ENCODE measurements at places on chromosomes 16 and 17.

DNA sequence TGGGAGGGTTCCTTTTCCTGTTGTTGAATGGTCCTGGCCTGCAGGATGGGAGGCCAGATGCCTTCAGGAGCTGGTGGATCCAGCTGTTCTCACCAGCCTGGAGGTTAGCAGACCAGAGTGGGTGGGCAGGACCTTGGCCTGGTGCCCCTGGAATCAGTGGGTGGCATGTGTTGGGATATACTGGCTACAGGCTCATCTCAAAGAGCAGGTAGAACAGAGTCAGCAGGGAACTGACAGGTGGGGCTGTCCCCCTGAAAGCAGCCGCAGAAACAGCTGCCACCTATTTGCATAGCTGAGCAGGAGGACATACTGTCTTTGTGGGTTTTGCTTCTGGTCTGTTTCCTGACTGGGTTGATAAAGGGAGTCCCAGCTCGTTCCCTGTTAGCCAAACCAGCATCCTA lies 144.1 kb downstream of the RAB11FIP4 start:
- no peak for DNase-seq

DNA sequence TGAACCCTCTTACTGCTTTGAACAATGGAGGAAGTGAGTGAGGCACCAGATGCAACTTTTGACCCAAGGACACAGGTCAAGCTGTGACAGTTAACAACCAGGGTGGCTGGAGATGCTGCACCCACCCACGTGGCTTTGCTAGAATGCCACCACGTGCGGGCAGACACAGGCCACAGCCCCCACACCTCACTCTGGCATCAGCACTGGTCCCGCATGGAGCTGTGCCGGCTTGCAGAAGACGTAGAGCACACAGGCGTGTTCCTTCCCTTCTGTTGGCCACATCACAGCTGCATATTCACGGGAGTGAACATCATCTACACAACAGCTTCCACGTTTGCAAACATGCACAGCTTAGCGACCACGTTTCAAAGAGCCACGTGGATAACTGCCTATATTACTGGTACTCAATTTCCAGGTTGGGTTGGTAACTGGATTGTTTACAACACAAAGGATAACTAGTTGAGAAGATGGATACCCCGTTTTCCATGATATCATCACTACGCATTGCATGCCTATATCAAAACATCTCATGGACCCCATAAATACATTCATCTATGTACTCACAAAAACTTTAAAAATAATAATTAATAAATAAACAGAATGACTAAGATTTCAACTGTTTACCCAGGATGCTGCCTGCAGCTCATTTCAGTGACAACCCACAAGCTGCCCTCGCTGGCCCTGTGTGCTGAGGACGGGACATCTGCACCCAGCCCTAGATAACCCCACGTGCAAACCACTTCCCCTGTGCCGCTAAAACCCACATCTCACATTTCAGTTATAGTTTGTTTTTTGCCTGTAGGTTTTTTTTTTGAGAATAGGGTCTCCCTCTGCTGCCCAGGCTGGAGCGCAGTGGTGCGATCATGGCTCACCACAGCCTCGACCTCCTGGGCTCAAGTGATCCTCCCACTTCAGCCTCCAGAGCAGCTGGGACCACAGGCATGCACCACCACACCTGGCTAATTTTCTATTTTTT lies 132.0 kb downstream of the ANKRD11 start:
- peak; percentile 72 for DNase-seq

DNA sequence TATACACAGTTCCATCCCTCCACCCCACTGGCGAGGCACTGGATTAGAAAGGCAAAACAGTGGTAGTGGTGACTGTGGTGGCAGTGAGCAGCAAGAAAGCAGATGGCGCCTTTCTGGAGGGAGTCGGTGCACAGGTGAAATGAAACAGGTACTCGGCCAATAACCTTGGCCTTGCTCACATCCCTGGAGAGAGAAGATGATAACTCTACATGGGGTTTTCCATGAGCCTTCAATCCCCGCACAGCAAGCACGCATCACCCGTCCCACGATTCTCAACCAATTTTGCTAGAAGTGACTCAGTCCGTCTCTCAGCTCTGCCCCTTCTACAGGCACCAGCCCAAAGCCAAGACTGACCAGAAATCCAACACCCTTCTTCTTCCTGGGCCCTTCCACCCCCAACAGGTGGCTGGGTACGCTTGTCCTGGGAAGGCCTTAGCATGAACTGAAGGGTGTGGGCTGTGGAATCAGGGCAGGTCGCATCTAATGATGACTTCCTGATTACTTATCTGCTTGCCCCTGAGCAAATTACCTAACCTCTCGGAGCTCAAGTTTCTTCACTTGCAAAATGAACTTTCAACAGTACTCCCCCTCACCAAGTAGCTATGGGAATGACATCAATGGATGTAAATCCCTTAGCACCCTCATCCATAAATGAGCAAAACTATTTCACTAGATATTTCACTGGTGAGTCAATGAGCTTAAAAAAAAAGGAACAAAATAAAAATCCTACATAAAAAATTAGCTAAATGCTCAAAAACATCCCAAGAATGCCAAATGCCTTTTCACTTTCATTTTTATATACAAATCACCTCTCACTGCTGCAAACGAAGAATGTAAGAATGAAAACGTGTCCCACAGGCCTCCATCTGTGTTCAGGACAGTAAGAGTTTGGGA lies 18.0 kb downstream of the XPO6 start:
- DNase-seq: peak; percentile 83

DNA sequence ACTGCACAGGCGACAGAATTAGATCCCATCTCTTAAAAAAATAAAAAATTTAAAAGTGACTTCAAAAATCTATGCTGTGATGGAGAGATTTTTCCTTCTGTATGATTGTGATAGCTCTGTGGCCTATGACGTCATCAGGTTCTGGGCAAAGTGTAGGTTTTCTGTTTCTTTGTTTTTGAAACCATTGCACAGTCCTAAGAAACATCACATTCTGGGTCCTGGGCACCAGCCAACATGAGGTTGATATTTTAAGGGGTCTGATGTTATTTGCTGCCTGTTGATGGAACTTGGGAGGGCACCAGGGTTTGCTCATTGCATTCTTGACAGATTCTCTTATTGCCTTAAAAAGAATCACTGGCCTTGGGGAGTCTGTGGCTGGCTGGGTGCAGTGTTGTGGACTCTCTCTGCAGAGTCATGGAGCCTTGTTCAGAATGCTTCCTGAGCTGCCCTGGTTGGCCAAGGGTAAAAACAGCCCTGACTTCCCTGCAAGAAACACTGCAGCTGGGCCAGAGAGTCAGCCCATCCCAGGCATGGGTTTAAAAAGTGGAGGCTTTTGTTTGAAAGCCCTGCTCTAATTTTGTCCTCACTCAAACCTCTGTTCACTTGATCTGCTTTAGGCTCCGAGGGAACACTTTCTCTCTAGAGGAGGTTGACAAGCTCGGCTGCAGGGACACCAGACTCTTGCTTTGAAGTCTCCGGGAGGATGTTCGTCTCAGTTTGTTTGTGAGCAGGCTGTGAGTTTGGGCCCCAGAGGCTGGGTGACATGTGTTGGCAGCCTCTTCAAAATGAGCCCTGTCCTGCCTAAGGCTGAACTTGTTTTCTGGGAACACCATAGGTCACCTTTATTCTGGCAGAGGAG lies 10.5 kb upstream of the CYLD start:
- DNase-seq: no peak

DNA sequence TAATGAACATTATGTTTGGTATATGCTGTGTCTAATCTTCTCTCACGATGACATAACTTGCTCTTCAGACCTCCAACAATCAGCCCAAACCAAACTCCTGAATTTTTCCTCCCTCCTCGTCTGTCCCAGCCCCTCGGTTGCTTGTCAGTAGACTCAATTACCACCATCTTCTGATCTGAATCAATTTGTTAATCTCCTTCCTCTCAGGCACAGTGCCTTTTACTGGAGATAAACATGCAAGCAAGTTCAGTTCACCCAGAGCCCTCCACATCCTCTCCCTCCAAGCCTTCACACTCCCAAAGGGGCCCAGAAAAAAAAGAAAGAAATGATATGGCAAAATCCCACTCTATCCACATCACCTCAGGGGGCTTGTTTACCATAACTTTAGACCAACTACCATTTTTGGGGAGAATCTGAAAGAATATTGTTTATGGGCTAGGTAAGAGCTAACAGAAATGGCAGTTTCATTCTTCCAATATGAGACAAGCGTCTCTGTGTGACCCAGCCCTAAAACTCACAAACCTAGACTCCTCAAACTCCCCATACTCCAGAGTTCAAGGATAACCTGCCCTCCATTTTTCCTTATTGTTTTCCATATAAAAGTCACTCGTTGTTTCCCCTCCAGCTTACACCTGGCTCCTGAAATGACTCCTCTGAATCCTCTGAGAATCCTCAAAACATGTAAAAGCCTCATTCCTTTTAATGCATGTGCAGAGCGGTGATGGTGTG lies 1.5 kb downstream of the TEX2 start:
- no peak for DNase-seq

DNA sequence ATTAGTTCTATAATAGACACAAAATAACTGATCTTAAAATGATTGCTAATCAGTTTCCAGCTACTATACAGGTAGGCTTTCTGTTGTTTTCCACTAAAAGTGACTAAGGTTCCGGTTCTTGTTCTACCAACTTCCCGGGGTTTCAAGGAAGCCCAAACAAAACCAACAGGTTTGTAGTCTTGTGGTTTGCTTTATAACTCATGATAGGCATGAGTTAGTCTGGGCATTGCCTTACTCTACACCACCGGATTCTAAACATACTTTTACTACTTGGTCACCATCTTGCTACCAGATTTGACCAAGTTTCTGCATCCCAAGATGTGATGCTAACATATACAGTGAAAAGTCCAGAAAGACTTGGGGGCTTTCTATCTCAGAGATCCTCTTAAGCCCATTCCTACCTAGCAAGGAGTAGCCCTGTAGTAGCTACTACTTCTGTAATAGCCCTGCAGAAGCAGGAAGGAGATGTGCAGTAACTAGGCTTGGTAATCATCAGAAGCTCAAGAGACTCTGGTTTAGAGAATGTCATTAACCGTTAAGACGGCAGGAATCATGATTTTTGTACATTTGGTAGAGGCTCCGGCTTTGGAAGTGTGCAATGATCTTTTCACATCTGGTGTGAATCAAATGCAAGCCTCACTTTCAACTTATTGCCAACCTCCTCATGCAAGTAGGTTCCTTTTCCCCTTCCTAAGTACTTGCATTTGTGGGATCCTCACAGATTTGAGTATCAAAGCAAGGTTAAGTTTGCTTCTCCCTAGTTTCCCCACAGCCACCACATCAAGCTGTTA lies 1.6 kb downstream of the FAM117A start:
- DNase-seq: no peak

DNA sequence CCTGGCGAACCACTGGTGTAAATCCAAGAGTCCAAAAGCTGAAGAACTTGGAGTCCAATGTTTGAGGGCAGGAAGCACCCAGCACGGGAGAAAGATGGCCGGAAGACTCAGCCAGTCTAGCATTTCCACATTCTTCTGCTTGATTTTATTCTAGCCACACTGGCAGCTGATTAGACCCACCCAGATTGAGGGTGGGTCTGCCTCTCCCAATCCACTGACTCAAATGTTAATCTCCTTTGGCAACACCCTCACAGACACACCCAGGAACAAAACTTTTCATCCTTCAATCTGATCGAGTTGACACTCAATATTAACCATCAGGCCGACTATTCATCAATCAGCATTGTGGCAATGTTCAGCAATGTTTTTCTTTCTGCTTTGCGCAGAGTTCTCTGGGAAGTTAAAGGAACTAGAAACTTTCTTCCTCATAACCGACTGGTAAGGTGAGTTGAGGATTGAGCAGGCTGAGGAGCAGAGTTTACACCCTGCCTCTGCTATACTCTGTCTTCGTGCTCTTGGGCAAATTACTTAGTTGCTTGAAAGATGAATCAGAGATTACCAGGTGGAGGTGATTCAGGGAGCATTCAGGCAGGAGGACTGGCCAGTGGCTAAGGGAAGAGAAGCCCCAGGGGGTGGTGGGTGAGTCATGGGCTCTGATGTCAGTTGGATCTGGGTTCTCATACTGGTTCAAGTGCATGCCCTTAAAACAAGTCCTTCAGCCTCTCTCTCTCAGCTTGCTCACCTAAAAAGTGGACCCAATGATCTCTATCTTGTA lies 28.2 kb upstream of the BRD7 start:
- DNase-seq: no peak

- DNase-seq: no peak
Measured at GRCh38 chr17:51751072-51751471, 407.4 kb downstream of the CA10 start.

DNA sequence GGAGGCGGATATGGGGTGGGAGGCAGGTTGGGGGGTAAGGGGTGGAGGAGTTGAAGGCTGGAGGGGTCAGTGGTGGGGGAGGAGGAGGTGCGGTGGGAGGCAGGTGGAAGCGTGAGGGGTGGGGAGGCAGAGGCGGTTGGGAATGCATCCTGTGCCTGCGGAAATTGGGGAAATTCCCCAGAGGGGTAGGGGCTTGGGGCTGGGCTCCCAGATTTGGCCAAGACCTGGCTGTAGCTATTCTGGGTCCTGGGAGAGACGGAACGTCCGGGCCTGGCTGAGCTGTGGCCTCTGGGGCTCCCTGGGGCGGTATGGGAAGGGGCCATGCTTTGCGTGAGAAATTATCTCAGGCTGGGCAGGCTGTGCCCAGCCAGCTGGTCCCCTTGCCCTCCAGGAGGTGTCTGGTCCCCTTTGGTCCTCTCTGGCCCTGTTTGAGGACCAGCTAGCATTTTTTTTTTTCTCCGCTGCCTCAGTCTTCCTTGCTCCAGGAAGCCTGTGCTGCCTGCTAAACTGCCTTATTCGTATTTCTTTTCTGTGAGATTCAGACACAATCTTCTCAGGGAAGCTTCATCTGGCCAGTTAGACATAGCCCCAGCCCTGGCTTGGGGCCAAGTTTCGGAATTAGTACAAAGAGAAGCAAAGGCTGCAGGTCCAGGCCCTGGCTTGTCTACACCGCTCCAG lies 7.3 kb upstream of the TRPV2 start:
- DNase-seq: peak; percentile 71

DNA sequence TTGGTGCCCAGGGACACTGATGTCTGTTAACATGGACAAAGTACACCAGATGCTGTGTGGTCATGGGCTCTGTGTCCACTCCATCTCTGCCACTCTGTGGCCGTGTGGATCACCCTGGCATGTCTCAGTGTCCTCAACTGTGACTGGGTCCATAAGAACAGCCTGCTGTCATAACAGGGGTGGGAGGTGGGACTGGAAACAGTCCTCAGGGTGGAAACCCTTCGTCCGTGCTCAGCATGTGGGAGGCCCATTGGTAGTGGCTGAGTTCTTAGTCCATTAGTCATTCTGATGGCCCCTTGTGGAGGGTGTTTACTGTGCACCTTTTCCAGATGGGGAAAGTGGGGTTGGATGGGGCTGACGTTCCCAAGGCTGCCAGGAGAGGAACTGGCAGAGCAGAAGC lies 12.8 kb downstream of the FLYWCH2 start:
- no peak for DNase-seq

DNA sequence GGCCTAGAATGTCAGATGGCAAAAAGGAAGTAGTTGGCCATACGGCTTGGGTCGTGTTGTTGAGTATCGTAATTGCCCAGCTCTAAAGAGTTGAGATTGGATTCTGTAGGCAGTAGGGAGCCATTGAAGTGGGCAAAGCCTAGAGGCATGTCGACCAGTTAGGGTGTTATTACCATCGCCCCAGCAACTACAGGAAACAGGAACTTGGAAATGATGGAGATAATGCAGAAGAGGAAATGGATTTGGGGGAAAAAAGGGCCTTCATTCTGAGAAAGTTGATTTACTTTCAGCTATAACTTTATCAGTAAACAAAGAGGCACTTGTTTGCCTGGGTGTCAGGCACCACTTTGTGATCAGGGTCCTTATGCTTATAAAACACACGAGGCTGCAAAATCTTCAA lies 52.6 kb downstream of the COX10 start:
- peak; percentile 9 for DNase-seq

Measured in suppressor macrophage (primary cell).